Stimulated activated CD4-positive, alpha-beta T cell treated with anti-CD3 and anti-CD28 coated beads, Interleukin-15, amount 100 ng/mL, for 1 hour (primary cell): ENCODE measurements at places on chromosomes 2 and 18.

DNA sequence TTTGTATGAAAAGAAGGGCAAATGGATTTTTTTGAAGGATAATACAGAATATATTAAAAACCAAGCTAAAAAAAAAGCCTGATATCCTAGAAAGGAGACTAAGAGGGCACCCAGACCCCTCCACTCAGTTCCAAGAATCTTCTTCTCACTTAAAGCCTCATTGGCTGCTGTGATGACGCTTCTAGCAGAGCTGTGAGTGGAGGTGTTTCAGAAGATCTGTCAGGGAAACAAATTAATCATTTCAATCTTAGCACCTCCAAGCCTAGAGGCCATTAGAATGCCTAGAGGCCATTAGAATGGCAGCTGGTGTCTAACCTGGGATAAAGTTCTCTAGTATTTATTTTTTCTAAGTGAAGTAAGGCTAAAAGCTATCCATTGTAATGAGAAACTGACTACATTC lies 164.2 kb upstream of the TMEM200C start:
- DNase-seq = no peak

DNA sequence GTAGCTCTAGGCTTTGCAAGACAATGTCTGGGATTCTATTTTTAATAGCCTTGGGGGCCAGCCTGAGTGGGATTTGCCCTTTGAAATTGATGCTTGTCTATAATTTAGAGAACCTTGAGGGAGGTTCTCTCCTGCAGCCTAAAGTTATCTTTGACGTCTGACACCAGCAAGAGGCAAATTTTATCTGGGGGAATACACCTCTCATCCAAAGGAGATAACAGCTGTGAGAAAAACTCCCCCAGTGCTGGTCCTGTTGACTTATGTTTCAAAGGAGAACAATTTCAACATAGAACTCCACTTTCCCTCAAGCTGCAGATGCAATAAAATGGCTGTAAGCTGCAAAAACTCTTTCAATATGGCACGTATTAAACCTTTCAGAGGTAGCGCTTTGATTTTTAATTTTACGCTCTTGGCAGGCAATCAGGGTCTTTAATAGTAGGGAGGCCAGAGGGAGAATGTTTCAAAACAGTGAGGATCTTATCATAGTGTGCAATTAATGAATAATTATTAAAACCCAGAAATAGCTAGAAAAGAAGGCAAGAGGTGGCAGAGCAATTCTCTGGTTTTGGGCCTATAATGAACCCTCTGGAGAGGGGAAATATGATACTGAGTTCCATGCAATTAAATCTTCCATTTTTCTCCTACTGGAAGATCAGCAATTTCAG lies 62.4 kb downstream of the LYPD1 start:
- no peak for DNase-seq

- no peak for DNase-seq
Observed at GRCh38 chr2:127105656-127106456, 1.1 kb downstream of the BIN1 start.

DNA sequence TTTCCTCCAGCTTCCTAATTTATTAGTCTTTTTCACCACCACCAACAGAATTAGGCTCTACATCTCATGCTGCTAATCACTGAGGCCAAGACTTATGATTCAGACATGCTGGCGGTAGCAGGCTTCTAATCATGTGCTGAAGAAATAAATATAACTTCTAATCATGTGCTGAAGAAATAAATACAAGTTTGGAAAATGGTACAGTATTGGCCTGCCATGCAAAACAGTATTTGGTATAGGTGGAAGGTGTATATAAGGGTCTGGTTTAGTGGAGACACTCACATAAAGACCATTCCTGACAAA lies 240.7 kb downstream of the TGIF1 start:
- DNase-seq = no peak
